Nephron progenitor cell (in vitro differentiated cells): ENCODE measurements at places on chromosomes 7 and 10.

GRCh38 chr7:128398016-128398840 is 11.6 kb downstream of the IMPDH1 start:
- DNase-seq, result peak; percentile 83

DNA sequence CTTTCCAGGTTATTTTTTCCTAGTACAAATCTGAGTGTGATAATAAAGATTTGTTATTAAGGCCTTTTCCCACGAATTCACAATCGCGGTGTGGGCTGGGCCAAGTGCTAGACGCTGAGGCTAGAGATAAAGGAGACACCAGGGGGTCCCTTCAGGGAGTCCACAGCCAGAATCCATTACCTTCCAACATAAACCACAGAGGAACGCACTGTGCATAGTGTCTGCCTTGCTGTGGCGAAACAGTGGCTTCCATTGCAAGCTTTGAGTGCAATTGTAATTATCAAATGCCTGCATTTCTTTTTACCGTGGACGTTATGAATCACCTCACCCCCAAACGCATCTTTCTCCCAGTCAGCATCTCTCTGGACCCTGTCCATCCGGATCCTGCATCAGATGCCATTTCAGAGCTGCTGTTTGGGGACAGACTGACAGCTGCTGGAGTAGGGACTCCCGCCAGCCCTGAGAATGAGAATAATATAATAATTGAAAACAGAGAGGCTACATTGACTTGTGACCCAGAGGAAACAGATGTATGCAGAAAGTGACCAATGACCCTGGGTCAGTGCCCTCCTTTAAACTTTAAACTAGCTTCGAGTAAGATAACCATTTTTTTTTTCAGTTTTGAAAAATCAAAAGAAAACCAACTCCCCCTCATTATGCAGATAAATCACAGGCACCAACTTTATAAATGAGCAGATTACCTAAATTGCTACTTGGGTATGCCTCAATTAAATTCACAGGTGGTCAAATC is 456.2 kb upstream of the NRP1 start:
- no peak for DNase-seq

DNA sequence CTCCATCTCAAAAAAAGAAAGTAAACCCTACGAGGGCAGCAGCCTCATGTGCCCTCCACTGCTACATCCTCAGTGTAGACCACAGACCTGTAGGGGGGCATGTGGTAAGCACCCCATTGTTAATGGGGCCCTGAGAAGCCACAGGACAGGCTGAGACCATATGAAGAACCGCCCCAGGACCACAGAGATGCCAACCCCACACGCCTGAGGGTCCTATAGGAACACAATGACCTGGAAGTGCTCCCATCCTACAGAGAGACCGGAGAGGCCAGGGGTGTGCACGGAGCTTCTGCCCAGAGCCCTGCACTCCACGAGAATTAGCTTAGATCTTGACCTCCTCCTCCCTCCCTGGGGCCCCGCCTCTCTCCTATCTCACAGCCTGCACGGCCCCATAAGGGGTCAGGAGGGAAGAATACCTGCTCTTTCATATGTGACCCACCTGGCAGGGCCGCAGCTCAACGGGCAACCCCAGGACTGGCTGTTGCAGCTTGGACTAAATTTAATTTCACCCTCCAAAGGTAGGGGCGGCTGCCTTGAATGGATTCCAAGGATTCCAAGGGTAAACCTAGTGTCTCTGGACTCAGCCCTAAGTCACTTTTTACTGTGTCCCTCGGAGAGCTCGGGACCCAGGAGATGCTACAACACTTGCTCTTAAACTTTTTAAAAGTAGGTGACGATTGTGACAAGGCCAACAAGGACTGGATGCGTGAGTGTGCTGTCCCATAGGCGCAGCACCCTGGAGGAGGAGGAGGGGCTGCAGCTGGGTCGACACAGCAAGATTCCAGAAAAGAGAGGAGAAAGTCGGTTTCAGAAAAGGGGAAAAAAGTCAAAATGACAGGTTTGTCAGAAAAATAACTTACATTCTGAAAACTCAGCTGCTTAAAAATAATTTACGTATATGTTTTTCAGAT is 24.2 kb downstream of the PRKAG2 start:
- DNase-seq, result no peak

- DNase-seq, result no peak
These were observed 95.4 kb downstream of the TCF7L2 start for GRCh38 chr10:113045147-113046055.

- DNase-seq, result no peak
These were observed 21.9 kb upstream of the LANCL2 start for GRCh38 chr7:55343002-55343781.

DNA sequence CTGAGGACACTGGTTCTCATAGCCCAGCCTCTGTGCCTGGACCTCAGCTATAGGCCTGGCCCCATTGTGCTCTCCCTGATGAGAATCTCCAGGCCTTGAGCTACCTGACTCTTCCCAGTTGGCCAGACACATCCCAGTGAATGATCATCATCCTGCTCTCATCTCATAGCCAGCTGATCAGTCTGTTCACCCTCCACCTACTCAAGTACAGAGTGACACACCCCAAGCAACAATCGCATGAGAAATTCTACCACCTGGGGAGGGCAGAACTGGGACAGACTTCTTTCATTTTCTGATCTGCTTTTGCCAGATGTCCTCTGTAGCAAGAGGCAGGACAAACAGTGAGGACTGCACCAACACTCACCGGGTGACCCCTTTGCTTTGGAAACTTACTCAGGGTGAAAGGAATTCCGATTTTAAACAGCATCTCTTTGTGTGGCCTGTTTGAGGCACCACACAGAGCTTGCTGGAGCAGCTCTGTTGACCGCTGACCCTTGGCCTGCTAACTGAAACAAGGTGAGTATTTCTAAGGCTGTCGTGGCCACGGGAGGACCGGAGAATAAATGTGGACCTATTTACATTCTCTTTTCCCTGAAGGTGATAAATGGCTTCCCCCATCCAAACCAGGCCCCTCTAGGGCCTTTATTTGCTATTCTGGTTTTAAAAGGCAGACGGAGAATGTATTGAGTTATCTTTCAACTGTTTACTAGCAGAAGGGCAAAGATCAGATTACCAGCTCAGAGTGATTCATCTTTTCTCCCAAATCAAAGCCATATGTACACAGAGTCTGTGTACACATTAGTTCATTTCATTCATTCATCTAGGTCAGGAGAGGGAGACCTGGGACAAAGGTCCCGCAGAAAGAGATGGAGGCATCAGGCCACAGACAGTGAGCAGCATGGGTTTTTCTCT is 181.4 kb upstream of the TNS3 start:
- DNase-seq, result peak; percentile 57

DNA sequence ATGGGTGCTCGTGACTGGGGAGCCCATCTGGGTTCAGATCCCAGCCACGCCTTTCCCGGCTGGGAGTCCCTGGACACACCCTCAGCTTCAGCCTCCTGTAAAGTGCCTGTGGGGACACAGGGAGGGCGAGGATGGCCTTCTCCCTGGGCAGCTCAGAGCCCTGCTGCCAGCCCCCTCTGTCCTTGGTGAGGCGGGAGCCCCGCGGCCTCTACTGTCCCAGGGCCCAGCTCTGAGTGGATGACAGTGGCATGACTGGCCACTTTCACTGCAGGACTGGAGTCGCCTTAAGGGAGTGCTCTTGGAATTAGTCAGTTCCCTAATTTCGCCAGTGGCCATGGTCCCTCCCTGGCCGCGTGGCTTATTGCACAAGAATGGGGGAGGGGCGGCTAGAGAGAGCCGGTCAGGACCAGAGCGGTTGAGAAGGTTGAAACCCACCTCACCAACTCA is 4.6 kb downstream of the BRI3 start:
- DNase-seq, result no peak

GRCh38 chr7:17095931-17096330 is 202.5 kb upstream of the AHR start:
- DNase-seq, result no peak

DNA sequence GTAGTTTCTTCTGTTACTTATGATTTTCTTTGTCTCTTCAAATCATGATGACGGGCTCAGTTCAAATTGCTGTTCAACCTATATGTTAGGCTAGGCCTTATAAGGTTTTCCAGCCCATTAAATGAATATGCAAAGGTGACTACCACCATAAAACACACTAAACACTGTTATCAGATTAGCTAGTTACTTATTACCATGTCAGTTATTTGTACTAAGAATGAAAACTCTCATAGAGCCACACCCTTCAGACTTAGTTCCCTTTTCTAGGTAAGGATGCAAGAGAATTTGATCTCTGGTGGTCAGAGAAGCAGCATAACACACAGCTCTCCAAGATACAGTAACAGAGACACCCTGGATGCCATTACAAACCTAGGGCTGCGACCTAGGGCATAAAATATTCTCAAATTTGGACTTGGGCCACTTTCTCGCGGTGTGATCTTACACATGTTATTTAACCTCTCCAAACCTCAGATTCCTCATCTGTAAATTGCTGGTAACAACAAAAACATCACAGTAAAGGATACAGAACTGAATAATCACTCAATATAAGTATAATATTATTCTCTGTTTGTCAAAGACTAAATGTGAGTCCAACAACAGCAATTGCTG is 35.6 kb downstream of the ANKMY2 start:
- DNase-seq, result no peak

DNA sequence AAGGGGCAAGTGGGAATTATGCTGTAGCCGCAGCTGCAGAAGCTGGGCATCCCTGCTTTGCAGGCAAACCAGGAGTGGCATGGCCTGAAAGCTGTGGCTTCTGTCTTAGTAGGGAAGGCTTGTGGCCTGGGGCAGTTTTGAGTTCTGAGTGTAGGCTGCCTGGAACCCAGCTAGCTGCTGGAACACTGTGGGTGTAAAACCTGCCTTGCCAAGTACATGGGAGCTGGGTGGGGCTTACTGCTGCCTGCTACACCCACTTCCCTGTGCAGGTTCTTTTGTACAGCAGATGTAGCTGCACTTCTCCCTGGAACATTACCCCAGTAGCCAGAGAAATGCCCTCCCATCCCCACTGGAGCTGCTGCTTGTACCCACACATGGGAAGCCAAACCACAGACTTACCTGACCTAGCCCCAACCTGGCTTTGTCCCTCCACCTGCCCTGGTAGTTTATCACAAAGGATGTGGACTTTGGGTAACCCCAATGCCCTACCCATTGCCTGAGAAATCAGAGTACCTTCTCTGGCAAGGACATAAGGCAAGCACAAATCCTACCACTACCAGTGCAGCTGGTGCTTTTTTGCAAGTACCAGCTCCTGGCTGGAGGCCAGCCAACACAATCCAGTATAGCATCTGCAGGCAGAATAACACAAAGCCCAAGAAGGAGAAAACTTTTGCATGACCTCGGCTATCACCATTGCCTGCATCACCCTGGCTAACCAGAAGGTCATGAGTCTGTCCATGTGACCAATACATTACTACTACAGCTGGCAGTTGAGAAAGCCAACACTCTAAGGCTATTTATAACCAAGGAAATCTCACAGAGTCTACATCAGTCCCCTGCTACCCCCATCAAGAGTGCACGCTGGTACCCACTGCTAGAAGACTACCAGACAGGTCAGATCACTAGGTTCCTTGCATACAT is 26.5 kb upstream of the PPP1R3A start:
- DNase-seq, result no peak

- no peak for DNase-seq
These were observed 149.5 kb upstream of the LRGUK start for GRCh38 chr7:133977409-133978274.

GRCh38 chr10:100995181-100995580 is 4.4 kb upstream of the LZTS2 start:
- DNase-seq, result no peak

GRCh38 chr7:91405092-91405788 is 141.0 kb downstream of the FZD1 start:
- no peak for DNase-seq

GRCh38 chr7:149868623-149869290 is 5.0 kb upstream of the ATP6V0E2 start:
- no peak for DNase-seq

DNA sequence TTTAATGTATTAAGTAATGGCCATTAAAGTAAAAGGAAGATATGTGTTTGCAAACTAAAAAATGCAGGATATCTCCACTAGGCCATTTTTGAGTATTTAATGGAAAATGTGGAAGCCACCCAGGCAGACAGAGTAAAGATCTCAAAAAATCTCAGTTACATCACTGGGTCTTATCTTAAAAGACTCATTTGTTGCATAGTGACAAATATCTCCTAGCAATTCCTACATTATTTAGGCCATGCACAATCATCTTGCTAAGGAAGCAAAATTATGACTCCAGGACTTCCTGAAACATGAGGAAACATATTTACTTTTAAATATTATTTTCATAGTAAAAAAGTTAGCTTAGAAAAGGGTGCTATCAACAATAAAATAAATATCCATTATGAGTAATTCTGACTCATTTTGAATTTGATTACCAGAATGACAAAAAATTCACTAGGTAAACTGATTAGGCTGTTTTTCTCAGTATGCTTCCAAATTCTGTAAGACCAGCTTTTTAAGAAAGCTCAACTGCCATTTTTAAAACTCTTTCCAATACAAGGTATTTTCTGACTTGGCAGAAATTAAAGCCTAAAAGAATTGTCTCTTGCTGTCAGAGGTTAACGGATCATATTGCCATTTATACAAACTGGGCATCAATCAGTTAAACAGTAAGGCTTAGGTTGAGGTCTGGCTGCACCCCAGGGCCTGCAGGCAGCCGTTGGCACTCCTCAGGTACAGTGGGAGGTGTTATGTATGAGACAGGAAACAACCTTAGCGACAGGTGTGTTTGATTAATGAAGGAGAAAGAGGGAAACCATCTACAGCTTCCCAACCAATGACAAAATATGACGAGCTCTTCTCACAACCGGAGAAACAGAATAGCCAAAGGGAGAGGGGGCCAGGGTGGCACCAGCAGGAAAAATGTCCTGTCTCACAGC is 31.8 kb downstream of the PCLO start:
- no peak for DNase-seq

DNA sequence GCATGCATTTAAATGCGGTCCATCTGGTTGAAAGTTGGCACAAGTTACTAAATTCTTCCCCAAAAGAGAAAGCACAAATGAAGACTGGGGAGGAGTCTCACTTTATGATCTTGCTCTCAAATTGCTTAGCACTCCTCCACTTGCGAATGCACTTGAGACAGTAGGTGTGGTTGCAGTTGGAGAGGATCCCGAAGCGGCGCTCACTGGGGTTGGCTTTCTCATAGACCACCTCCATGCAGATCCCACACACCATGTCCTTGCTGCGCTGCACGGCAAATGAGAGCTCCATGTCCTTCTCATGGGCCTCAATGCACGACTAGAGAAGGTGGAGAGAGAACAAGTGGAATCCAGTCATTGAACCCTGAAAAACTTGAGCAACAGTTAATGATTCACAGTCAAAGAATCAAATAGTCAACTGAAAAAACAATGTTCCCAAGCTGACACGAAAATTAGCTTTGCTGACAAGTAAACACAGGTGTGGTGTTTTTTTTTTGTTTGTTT is 22.7 kb downstream of the MKRN1 start:
- no peak for DNase-seq
